Activated CD4-positive, alpha-beta T cell treated with anti-CD3 and anti-CD28 coated beads, Interleukin-2, amount 50 U/mL, for 16 hours (primary cell): ENCODE measurements at places on chromosomes 1 and 21.

GRCh38 chr1:100719490-100719889, at the start of gene VCAM1:
Gene VCAM1 (plus strand): TSS chr1:100719742. CDS start chr1:100719861, 119 bp downstream.
- DNase-seq = no peak

- no peak for DNase-seq
Observed at GRCh38 chr1:167496797-167497619, 21.3 kb downstream of the CD247 start.

DNA sequence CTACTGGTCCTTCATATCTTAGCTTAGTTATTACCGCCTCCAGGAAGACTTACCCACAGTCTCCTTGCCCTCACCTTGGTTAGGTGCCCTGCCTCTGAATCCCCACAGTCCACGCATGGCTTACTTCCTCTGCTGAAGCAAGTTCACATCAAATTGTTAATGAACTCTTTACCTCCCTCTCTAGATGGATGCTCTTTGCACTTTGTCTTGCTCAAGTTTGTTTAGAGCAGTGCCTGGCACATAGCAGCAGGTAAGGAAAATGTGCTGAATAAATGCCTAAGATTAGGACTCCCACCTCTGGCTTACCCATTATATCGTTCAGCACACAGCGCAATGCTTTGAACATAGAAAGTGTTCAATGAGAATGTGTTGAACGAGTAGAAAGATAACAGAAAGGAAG, 90.5 kb downstream of the BEND5 start:
- no peak for DNase-seq

- no peak for DNase-seq
Observed at GRCh38 chr1:162893612-162893908, 32.6 kb upstream of the CCDC190 start.

DNA sequence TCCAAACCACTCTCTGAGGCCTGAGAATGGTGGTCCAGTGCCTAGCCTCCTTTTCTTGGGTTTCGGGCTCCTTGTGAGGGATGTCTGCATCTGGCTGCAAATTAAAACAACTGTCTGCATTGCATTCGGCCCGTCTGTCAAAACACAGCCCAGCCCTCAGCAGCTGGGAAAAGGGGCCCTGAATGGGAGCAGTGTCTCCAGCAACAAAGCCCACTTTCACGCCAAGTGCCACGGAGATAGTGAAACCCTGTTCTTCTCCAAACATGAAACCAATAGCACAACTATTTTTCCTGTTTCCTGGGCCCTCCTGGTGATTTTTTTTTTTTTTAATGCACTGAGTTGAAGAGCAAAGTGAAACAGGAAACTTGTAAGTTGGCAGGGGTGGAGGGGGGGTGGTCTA, 138.4 kb downstream of the PLXNA2 start:
- DNase-seq = no peak

DNA sequence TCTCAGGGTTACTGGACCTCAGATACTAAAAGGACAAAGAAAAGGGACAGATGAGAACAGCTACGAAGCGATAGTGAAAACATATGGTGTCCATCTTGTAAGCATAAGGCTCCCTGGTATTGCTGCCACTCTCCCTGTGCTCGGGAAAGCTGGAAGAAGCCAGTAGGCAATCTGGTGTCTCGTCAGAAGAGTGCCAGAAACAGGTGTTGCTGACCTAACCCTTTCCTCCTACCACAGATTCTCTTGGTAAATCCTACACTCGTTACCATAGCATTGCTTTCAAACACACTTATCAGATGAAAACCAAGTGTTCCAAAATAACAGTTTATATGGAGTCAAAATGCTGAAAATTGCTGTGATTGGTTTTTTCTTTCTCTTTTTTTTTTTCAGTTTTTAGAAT, 146.3 kb downstream of the NRIP1 start:
- DNase-seq = no peak

DNA sequence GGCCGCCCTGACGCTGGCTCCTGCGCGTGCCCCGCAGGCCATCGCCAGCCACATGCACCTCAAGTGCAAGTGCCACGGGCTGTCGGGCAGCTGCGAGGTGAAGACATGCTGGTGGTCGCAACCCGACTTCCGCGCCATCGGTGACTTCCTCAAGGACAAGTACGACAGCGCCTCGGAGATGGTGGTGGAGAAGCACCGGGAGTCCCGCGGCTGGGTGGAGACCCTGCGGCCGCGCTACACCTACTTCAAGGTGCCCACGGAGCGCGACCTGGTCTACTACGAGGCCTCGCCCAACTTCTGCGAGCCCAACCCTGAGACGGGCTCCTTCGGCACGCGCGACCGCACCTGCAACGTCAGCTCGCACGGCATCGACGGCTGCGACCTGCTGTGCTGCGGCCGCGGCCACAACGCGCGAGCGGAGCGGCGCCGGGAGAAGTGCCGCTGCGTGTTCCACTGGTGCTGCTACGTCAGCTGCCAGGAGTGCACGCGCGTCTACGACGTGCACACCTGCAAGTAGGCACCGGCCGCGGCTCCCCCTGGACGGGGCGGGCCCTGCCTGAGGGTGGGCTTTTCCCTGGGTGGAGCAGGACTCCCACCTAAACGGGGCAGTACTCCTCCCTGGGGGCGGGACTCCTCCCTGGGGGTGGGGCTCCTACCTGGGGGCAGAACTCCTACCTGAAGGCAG, 23.4 kb upstream of the ARF1 start:
- no peak for DNase-seq

GRCh38 chr1:185338719-185339622, 21.9 kb upstream of the IVNS1ABP start:
- DNase-seq = peak; percentile 66

DNA sequence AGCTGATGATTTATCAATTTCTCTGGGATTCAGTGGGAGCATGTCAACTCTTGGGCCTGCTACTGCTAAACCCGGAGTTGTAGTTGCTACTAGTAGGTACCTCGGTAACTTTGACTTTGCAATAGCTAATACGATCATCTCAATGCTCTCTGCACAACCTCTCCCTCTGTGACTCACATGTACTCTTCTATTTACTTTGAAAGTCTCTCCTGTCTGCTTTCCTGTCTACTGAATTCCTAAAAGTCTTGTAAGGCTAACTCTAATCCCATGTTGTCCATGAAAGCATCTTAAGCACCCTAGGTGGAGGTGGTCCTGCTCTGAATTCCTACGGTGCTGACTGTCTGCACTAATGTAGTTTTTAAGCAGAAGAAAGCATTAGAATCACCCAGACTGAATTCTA, 29.3 kb downstream of the SLC9C2 start:
- DNase-seq = no peak

DNA sequence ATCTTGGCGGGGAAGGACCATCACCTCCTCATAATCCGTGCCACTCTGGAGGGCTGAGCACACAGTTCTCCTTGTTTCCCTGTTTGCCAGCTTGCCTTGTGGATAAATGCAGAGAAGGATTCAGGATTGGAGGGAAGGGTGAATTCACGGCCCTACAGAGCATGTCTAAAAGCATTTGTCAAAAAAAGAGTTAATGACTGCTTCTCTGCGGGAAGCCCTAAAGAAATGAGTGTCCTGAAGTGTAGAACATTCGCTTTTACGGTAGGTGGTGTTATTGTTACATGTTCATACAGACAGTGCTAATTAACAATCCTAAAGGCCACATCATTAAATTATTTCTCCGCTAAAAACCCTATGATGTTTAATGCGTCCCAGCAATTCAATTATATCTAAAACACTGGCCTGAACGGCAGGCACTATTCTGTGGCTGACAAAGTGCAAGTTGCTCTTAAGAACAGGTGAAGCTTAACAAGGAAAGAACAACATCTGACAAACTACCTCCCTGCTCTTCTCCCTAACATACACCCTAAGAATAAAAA, 112.3 kb upstream of the NFIA start:
- no peak for DNase-seq

DNA sequence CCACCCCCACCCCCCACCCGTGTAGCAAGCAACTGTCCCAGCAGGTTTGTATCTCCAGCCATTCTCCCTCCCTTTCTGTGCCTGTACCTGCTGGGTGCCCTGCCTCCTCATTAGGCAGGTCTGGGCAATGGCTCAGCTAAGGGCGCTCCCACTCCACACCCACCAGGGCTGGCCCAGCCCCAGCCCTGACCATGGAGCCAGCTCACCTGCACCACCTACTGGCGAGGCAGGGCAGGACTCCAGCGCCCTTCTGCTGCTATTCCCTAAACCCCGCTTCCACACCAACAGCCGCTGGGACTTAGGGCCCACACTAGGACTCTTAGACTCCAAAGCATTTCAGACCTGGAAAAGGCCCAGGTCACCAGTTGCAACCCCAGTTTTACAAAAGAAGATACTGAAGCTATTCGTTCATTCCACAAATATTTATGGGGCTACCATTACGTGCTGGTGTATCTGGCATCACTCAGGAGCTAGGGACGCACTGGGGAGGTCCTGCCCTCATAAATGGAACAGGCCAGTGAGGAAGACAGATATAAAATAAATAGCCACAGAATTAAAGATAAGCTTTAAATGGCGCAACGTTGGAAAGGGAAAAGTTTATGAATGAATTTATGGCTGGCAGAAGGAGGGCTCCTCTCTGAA, 24.0 kb downstream of the PGLYRP3 start:
- peak; percentile 36 for DNase-seq

DNA sequence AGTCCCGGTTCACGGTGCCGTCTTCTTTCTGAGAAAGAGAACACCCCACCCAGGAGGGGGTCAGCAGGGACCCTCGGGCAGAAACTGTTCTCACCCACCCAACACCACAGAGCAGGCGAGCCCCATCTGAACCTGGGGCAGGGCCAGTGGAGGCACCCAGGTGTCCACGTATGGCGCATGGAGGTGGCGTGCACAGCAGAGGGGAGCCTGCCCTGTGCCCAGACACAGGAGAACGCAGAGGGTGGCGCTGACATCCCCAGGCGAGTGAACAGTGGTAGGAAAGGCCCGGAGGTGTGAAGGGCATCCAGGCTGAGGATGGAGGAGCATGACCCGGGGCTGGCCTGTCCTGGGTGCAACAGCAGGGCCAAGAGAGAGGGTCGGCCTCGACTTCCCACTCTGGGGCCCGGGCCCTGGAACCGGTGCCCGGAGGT, 91.1 kb downstream of the STUM start:
- no peak for DNase-seq

GRCh38 chr1:55259911-55260609, 44.9 kb upstream of the USP24 start:
- DNase-seq = no peak

- no peak for DNase-seq
Observed at GRCh38 chr1:229068270-229068987, 202.5 kb upstream of the RAB4A start.

- no peak for DNase-seq
Observed at GRCh38 chr1:30778154-30778978, 20.8 kb upstream of the LAPTM5 start.

DNA sequence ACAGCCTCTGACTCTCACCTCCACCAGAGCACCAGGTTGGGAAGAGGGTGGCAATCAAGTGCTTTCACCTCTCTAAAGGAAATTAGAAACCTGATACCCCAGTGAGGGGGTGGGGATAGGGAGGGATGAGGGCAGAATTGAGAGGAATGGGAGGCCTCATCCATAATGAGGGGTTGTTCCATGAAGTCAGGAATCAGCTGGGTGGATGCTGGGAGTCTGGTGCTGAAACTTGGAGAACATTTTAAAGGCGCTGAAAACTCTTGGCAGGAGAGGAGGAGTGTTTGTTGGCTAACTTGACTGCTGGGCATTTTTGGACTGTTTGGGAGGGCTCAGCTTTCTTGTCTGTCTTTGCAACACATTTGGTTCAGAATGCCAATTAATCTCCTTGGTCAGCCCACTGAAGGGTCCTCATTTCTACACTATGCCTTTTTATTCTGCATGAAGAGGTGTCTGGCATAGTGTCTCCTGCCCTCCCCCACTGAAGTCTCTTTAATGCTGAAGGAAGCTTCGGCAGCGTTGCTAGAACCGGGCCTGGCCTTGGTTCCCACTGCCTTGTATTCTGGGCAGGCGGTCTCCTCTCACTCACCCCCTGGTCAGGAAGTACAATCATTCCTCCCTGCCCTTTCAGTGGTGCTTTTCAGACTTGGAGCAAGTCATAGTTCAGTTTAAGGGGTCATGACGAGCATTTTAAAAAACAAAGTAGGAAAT, 2.2 kb downstream of the PHGDH start:
- DNase-seq = no peak

DNA sequence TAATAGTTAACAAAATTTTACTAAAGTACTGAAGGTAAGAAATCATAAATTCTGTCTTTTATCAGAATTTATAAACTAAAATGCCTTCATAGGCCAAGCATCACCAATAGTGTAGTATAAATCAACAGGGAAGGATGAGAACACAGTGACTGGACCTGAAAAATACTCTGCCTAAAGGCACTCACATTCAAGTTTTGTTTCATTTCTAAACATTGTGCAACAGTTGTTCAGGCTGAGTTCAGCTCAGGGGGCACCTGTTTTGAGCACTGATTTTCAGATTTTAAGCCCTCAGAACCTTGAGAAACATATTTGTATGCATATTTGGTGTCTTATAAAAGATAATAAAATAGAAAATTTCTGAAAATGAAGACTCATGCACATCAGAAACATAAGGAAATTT, 12.4 kb downstream of the ACBD6 start:
- DNase-seq = no peak
